ENCODE measurements at places on chromosomes 7 and 10. TPM values are rescaled to one million over a fixed set of nuclear protein-coding genes. Genes with fewer than 3 reads are reported as not detected.

GRCh38 chr7:50121286-50121685 is 28.2 kb upstream of the ZPBP start:
- no peaks in the 10 kb centered on the region for H3K4me1 ChIP-seq
- H3K36me3 ChIP-seq, result no peaks in the 10 kb centered on the region
- H3K27ac ChIP-seq, result no peak overlapping the region
- no peak for DNase-seq

GRCh38 chr10:28677888-28678686 is 766 bp downstream of the BAMBI start:
- DNase-seq, result peak; percentile 39
- peaks cover 41% of the 10 kb centered on the region for H3K4me1 ChIP-seq
- H3K27ac ChIP-seq, result peak overlapping the region; percentile 76
- H3K36me3 ChIP-seq, result no peaks in the 10 kb centered on the region
- peak overlapping the region; percentile 70 for H3K4me3 ChIP-seq

Gene CYP3A7
- 81.2 TPM for total RNA-seq

GRCh38 chr7:28142650-28143049 is 37.9 kb downstream of the JAZF1 start:
- peaks cover 6% of the 10 kb centered on the region for H3K4me1 ChIP-seq
- no peak overlapping the region for H3K27ac ChIP-seq
- no peaks in the 10 kb centered on the region for H3K36me3 ChIP-seq
- DNase-seq, result no peak

DNA sequence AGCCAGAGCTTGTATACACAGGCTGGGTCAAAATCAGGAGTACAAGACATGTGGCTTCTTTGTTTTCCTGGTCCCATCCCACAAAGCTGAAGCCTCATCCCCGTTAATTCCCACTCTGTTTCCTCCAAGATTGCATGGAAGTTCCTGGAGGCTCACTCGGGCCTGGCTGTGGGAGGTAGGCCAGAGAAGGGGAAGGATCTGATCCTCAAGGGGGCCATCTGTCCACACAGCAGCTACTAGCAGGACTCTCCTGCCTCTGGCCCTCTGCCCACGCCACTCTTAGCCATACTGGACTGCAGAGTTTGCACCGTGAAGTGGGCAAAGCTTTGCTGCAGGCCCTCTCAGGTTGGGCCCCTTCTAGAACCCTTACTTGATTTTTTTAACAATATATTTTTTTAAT is 160.6 kb downstream of the FGFR2 start:
- DNase-seq, result no peak
- H3K4me1 ChIP-seq, result no peaks in the 10 kb centered on the region
- no peak overlapping the region for H3K4me3 ChIP-seq

Gene PIK3AP1
- 43.0 TPM for total RNA-seq

DNA sequence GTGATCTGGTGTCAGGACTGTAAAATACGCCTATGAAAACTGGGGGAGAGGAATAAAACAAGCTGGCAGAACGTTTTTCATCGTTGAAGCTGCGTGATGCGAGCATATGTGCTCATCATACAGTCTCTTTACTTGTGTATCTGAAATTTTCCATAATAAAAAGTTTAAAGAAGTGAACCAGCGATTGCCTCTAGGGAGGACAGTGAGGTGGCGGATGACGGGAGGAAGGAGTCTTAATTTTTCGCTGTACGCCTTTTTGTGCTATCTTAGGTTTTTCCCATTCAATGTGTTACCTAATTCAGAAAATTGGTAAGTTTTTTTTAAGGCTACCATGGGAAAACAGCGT is 891 bp upstream of the WAPL start:
- H3K4me1 ChIP-seq, result peaks cover 45% of the 10 kb centered on the region
- no peak for DNase-seq
- no peaks in the 10 kb centered on the region for H3K36me3 ChIP-seq
- peak overlapping the region; percentile 88 for H3K27ac ChIP-seq
- peak overlapping the region; percentile 41 for H3K4me3 ChIP-seq
- H3K27me3 ChIP-seq, result no peaks in the 10 kb centered on the region

DNA sequence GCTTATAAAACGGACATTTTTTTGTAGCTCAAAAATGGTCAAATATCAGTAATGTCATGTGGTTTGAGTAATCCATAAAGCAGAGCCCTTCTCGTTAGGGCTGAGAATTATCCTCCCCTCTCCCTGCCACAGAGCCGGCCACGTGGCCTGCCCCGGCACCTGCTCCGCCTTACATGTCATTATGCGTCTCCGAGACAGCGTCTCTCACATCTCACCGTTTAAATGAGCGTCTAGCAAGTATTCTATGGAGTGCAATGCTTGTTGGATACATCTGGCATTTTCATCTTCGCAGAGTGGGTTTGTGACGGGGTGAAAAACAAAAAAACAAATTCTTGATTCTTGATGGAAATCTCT is 86.1 kb downstream of the CUX1 start:
- H3K27me3 ChIP-seq, result no peaks in the 10 kb centered on the region
- no peak for DNase-seq
- no peaks in the 10 kb centered on the region for H3K4me1 ChIP-seq
- H3K27ac ChIP-seq, result no peak overlapping the region

- peaks cover 36% of the 10 kb centered on the region for H3K4me1 ChIP-seq
- DNase-seq, result no peak
- no peak overlapping the region for H3K27ac ChIP-seq
- H3K4me3 ChIP-seq, result no peak overlapping the region
These were observed 29.5 kb upstream of the SLC29A3 start for GRCh38 chr10:71289421-71290130.

DNA sequence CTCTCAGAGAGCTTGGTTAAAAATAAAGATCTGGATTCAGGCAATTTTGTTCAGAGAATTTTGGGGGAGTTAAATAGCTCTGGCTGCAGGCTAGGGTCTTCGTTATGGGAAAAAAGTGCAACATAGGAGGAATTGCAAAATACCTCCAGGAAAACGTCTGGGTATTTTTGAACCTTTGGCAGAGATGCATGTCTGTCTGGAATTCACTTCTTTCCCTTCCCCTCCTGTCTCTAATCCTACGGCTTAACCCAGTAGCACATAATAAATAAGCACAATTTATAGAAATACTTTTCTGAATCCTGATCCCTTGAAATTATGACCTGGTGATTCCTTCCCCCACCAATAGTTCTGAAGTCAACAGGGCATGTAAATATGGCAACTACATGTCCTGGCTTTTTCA is 19.3 kb upstream of the NUP205 start:
- H3K27ac ChIP-seq, result no peak overlapping the region
- H3K36me3 ChIP-seq, result no peaks in the 10 kb centered on the region
- no peak overlapping the region for H3K4me3 ChIP-seq
- H3K27me3 ChIP-seq, result no peaks in the 10 kb centered on the region
- DNase-seq, result no peak

- no peaks in the 10 kb centered on the region for H3K4me1 ChIP-seq
- no peaks in the 10 kb centered on the region for H3K27me3 ChIP-seq
- H3K27ac ChIP-seq, result no peak overlapping the region
- H3K36me3 ChIP-seq, result no peaks in the 10 kb centered on the region
- DNase-seq, result no peak
These were observed 631.0 kb upstream of the ANKRD30A start for GRCh38 chr10:36494371-36494770.

- H3K4me3 ChIP-seq, result no peak within 1 kb of the TSS
- H3K27ac ChIP-seq, result no peak within 1 kb of the TSS
- H3K36me3 ChIP-seq, result no peaks in the 10 kb centered on the region
- peaks cover 38% of the 10 kb centered on the region for H3K4me1 ChIP-seq
These were observed at the start of gene HOXA6 for GRCh38 chr7:27147199-27148030. TSS of gene HOXA6 (minus strand) at chr7:27147774. CDS start at chr7:27147749, 25 bp downstream.

DNA sequence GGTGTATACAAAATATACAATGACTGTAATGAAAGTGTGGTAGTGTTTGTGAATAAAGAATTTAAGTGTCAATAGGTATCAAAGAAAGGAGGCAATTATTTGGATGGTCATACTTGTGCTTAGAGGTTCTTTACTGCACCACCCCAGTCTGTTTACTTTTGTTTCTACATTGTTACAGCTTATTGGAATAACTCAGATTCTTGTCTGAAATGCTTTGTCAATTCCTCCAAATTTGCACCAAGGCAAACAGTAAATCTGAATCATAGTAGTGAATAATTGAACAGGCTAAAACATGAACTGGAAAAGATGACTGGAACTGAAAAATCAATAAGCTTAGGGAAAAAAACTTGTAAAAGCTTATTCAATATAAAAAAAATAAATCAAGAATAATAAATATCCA is 319.2 kb downstream of the EXOC4 start:
- H3K27ac ChIP-seq, result no peak overlapping the region
- H3K27me3 ChIP-seq, result no peaks in the 10 kb centered on the region
- H3K4me3 ChIP-seq, result no peak overlapping the region
- DNase-seq, result no peak
- no peaks in the 10 kb centered on the region for H3K4me1 ChIP-seq

Measured in liver (tissue), 10 donors.